Astrocyte of the cerebellum (primary cell): ENCODE measurements at places on chromosomes 12 and 14.

- DNase-seq, result no peak
These were observed 320 bp upstream of the PRPF39 start for GRCh38 chr14:45083617-45083975.

- DNase-seq, result no peak
These were observed 15.2 kb upstream of the CDK2AP1 start for GRCh38 chr12:123286652-123287373.

GRCh38 chr12:13204428-13204827, 7.9 kb downstream of the EMP1 start:
- DNase-seq, result no peak

GRCh38 chr12:46458500-46459102, 86.0 kb upstream of the SLC38A2 start:
- no peak for DNase-seq

- DNase-seq, result no peak
These were observed 205.9 kb upstream of the PELI2 start for GRCh38 chr14:55912344-55912743.

GRCh38 chr12:72295744-72296143, 23.6 kb downstream of the TRHDE start:
- DNase-seq, result no peak

DNA sequence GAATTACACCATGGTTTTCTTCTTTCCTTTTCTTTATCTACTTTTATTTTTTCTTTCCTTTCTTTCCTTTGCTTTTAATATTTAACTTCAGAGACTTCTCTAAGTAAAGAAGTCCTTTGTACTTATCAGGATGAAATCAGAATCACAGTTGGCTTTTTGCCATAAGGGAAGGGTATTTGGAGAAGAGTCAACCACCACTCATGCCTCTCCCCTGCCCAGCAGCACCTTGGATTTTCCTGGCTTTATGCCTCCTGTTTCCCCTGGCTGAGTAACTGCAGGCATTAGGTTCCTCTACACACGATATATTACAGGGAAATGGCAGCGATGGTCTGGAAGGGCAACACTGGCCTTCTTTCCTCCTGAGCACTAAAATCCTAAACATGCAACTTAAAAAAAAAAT, 266.4 kb upstream of the CAND1 start:
- DNase-seq, result no peak

GRCh38 chr12:116090516-116090915, 187.0 kb downstream of the MED13L start:
- DNase-seq, result no peak

DNA sequence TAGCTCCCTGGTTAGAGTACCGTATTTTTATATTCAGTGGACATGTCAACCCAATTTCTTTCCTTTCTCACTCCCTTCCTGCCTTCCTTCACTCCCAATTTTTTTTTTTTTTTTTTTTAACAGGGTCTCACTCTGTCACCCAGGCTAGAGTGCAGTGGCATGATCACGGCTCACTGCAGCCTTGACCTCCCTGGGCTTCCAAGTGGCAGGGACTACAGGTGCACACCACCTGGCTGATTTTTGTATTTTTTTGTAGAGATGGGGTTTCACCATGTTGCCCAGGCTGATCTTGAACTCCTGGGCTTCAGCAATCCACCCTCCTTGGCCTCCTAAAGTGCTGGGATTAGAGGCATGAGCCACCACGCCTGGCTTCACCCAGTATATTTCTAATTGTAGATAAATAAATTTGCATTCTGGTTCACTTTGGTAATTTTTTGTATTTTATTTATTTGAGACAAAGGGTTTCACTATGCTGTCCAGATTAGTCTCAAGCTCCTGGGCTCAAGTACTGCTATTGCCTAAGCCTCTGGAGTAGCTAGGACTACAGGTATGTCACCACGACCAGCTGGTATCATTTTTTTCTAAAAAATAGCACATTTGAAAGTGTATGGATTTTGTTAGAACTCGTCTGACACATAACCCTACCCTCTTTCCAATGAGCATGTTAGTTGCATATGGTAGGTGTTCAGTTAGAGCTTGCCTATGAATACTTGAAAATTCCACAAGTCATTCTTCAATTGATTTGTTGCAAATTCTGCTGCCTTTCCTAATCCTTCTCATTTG, 15.7 kb downstream of the SLC38A2 start:
- no peak for DNase-seq

DNA sequence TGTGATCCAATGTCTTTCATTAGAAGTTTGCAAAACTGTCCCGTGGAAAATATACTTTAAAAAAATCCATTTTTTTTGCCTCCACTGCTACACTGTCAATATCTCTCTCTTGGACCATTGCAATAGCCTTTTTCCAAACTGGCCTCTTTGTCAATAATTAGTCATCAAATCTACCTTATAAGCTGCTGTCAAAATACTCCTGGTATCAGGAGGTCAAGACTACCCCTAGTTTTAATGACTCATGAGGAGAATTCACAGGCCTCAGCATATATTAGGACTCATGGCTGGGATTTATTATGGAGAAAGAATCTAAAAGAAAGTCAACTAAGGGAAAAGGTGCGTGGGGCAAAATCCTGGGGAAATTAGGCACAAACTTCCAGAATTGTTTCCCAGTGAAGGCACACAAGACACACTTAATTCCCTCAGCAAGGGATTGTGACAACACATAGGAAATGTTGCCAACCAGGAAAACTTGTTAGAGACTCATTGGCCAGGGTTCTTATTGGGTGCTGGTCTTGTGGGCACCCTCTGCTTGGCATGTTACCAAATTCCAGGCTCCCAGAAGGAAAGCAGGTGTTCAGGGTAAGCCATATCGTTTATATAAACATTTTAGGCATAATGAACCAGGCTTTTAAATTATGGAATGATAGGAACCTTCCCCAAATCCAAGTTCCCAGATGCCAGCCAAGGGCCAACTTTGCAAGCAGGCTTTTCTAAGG, 56.1 kb downstream of the TMEM117 start:
- no peak for DNase-seq

DNA sequence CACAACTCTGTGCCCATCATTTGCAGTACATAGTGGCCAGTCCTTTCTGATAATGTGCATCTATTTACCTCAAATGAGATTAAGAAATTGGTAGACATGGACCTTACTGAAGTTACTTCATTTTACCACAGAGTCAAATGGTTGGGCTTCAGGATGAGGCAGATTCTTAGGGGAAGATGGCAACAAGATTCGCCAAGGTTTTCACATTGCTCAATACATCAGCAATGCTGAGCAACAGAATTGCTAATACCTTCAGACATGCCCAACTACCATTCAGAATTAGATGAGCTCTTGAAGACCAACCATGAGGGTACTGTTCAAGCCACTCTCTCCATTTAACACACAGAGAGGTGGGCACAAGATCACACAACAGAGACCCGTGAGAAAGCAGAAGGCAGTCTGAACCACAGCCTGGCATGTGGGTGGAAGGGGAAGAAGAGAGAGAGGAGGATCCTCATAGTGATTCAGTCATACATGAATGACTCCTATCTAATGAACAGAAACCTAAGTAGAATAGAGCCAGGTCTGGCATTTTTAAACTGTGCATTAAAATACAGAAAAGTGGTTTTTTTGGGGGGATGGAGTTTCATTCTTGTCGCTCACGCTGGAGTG, 28.5 kb downstream of the CPM start:
- DNase-seq, result no peak

DNA sequence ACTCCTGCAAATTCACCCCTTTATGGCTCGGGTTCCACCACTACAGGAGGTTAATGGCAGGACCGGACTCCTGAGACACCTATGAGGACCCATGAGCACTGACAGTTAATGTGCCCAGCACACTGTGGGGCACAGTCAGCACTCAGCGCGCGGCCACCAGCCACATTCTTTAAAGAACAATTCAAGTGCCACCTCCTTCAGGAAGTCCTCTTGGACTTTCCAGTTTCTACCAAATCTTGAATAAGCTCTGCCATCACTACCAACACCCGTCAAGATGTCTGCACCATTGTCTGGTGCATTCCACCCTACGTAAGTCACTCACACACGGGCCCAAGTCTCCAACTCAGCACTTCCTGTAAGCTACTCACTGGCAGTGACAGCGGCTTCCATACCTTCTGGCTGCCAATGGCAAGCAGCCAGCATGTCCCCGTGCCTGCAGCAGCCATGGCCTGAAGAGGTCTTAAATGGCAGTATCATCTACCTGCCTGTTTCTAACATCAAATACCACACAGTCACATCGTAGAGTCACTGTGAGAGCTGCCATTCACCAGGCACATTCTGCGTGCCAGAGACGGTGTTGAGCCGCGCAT, 48.5 kb downstream of the CDC42BPB start:
- no peak for DNase-seq

GRCh38 chr14:24988760-24989159, 61.2 kb downstream of the STXBP6 start:
- no peak for DNase-seq

DNA sequence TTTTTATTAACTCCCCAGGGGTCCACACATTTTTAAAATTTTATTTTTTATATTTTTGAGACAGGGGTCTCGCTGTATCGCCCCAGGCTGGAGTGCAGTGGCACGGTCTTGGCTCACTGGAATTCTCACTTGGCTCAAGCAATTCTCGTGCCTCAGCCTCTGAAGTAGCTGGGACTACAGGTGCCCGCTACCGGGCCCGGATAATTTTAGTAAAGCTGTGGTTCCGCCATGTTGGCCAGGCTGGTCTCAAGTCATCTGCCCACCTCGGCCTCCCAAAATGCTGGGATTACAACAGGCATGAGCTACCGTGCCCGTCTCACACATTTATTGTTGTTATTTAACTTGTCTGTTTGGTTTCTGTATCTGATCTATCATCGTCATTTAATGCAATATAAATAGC, 307.4 kb downstream of the TMTC2 start:
- DNase-seq, result no peak

GRCh38 chr14:77917491-77918201, 117.7 kb downstream of the ADCK1 start:
- no peak for DNase-seq

- no peak for DNase-seq
These were observed 177.6 kb downstream of the CAND1 start for GRCh38 chr12:67446716-67447115.

DNA sequence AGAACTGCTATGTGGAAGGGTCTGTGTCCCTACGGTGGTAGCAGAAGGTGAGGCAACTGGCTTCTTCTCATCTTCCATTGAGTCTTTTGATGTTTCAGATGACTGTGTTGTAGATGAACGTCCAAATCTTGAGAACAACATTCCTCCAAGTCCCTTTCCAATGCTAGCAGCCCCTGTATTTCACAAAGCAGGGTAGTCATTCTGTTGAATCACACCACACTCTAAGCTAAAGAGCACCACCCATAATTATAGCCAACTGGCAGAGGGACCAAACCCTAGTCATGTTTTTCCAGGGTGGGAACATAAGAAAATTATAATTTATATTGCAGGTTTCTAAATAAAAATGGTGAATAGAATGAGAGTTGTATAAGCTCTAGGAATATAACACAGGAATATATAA, 98.7 kb downstream of the DDHD1 start:
- no peak for DNase-seq

GRCh38 chr12:89621521-89621920, 87.1 kb downstream of the ATP2B1 start:
- no peak for DNase-seq

- DNase-seq, result no peak
These were observed 49.9 kb downstream of the TRIM9 start for GRCh38 chr14:51044961-51045360.

GRCh38 chr12:123655420-123655819, 15.5 kb upstream of the TCTN2 start:
- no peak for DNase-seq

GRCh38 chr14:100239211-100239839, 381 bp downstream of the YY1 start:
- DNase-seq, result no peak

GRCh38 chr12:128861226-128862016, 8.1 kb downstream of the GLT1D1 start:
- no peak for DNase-seq

GRCh38 chr12:116693286-116694227, 44.3 kb downstream of the SPRING1 start:
- no peak for DNase-seq

GRCh38 chr14:51147183-51147582, 52.3 kb upstream of the TRIM9 start:
- no peak for DNase-seq

DNA sequence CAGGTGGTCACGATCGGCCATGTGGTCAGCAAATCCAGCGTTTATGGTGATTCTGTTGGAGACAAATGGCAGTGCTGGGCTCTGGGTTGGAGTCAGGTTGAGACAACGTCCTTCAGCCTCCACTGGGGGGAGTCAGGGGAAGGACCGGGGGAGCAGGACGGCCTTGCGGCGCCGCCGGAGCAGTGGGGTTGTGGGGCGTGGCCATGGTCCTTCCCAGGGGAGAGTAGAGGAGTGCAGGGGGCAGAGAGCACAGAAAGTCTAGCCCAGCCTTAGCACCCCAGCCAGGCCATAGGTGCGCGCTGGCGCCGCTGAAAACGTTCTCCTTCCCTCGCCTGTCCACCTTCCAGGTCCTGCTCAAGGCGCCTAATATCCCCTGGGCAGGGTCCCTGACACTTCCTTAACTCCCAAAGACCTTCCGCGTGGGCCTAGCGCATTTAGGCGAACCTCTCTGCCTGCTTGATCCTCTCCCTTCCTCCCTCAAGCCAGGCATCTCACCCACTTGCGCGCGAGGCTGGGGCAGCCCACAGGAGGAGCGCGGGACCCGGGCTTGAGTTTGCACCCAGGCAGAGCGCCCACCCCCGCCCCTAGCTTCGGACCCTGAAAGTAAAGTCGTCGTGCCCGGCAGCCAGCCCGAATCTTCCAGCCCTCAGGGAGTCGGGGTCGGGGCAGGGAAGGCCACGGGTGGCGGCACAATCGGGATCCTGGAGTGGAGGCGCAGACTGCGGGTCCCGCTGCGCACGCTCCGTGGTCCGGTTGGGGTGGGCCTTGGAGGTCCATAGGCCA, 3.1 kb upstream of the KIF26A start:
- no peak for DNase-seq

GRCh38 chr12:5203720-5204119, 160.0 kb downstream of the KCNA5 start:
- no peak for DNase-seq

- DNase-seq, result no peak
These were observed 19.7 kb upstream of the GRIP1 start for GRCh38 chr12:66698558-66698957.

GRCh38 chr12:51548241-51548640, 42.8 kb upstream of the SCN8A start:
- no peak for DNase-seq

DNA sequence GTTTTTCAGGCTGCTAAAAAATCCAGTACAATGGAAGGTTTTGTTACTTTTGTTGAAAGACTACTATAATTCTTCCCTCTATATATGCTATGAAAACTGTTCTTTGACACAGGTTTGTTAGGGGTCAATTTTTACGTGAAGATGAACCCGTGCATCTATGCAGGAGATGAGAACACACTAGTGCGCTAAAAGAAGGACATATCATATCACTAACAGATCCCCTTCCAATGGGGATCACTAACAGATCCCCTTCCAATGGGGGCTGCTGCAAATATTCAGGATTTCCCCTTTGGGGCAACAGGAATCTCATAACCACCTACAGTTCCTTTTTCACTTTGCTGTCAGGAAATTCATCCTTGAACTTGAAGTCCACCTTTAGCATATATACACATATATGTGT, 75.1 kb downstream of the CLMN start:
- DNase-seq, result no peak

- no peak for DNase-seq
These were observed 255.5 kb downstream of the SNAPC1 start for GRCh38 chr14:62017651-62018230.

GRCh38 chr14:73269729-73270531, 32.6 kb downstream of the PAPLN start:
- DNase-seq, result no peak
